H9 (cell line): ENCODE measurements at places on chromosomes 3 and 15. TPM values are rescaled to one million over a fixed set of nuclear protein-coding genes. Genes with fewer than 3 reads are reported as not detected.
A peak's percentile ranks its signal among the peaks of the same experiment; 100 is the strongest.

Gene LRRN1
- 269 and 271 TPM in 2 replicates for total RNA-seq

Gene XCR1
- total RNA-seq, result not detected in 2 replicates

Gene SST
- total RNA-seq, result not detected in 2 replicates

Gene BMF
- total RNA-seq, result 13.2 and 15.0 TPM in 2 replicates

Gene TTLL13
- not detected in 2 replicates for total RNA-seq

Gene TMC3
- total RNA-seq, result not detected in 2 replicates

Gene RPL39L
- 70.8 and 71.7 TPM in 2 replicates for total RNA-seq

Gene IL5RA
- total RNA-seq, result not detected in 2 replicates

Gene HRG
- not detected in 2 replicates for total RNA-seq

DNA sequence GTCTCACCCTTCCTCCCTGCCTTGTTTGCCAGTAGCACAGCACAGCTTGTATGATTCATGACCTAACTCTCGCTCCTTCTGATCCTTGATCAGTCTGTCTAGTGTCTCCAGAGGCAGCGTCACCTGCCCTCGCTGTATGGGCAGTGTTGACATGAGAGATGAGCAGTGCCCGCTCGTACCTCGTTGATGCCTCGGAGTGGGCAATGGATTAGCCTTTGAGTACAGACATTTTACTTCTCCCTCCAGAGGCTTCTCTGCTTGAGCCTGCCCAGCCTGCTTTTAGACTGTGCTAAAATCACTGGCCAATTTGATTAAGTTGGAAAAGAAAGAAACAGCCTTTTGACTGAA lies 569.0 kb downstream of the NTRK3 start:
- DNase-seq, result no peak
- H3K27ac ChIP-seq, result no peak overlapping the region
- no peaks in the 10 kb centered on the region for H3K4me1 ChIP-seq
- H3K4me3 ChIP-seq, result no peak overlapping the region
- no peaks in the 10 kb centered on the region for H3K27me3 ChIP-seq

- no peak for DNase-seq
- no peaks in the 10 kb centered on the region for H3K27me3 ChIP-seq
- no peaks in the 10 kb centered on the region for H3K36me3 ChIP-seq
Measured at GRCh38 chr3:108830991-108831614, 8.5 kb downstream of the TRAT1 start.

- no peaks in the 10 kb centered on the region for H3K27me3 ChIP-seq
- H3K4me3 ChIP-seq, result no peak overlapping the region
- DNase-seq, result no peak
- no peak overlapping the region for H3K27ac ChIP-seq
Measured at GRCh38 chr3:31461426-31461825, 71.3 kb upstream of the STT3B start.

DNA sequence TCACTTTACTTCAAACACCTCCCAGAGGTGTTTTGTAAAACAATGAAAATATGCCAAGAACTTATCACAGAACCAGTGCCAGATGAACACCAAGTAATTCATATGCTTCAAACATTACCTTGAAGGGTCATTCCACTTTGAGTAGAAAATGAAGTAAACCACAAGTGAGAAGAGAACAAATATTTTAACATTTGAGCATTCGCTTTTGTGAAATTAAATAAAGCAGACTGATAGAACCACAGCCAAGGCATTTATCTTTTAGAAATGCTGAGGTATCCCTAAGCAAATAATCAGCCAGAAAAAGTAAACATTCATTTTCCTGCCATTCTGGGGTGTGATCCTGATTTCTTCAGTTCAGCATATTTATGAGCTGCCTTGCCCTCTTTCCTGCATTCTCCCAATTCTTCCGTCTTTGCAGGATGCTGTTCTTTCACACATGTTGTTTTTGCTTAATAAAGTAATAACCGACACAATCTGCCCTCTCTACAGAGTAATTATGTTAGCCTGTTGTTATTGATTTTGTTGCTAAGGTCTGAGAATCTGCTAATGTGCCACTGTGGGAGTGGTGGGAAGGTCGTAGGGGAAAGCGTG lies 235.6 kb upstream of the TGFBR2 start:
- H3K27ac ChIP-seq, result no peak overlapping the region
- H3K4me3 ChIP-seq, result no peak overlapping the region

GRCh38 chr15:101568309-101568708 lies 78.8 kb upstream of the PCSK6 start:
- DNase-seq, result no peak
- no peaks in the 10 kb centered on the region for H3K4me1 ChIP-seq
- H3K27me3 ChIP-seq, result no peaks in the 10 kb centered on the region

- no peaks in the 10 kb centered on the region for H3K4me1 ChIP-seq
- DNase-seq, result no peak
- no peaks in the 10 kb centered on the region for H3K36me3 ChIP-seq
- no peak overlapping the region for H3K4me3 ChIP-seq
Measured at GRCh38 chr3:70889162-70890019, 577.0 kb upstream of the MDFIC2 start.

DNA sequence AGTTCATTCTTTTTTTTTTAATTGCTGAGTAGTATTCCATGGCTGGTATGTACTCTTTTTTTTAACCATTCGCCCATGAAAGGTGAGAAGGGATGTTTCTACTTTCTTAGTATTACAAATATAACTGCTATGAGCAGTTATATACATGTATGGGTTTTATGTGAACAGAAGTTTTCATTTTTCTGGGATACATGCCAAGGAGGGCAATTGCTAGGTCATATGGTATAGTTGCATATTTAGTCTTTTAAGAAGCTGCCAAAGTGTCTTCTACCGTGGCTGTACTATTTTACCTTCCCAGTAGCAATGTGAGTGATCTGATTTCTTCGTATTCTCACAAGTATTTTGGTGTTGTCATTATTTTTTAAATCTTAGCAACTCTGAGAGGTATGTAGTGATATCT lies 11.2 kb upstream of the KLHL40 start:
- DNase-seq, result no peak
- no peaks in the 10 kb centered on the region for H3K4me1 ChIP-seq
- H3K27me3 ChIP-seq, result no peaks in the 10 kb centered on the region
- peaks cover 9% of the 10 kb centered on the region; the same call in 1 of the 2 replicates for H3K36me3 ChIP-seq
- no peak overlapping the region for H3K4me3 ChIP-seq

DNA sequence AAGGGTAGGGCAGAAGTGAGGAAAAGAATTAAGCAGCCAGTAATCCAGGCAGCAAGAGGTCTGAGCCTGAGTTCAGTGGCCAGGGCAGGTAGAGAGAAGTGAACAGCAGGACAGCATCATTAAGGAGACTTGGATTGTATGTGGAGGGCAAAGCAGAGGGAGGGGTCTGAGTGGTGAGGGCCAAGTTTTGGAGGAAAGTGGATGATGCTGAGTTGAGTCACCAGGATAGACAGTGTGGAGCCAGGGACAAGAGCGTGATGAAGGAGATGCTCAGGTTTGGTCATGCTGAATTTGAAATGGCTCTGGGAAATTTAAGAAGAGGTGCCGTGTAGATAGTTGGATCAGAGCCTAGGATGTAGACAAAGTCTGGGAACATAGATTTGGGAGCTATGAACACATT lies 93.1 kb downstream of the ARHGEF26 start:
- H3K27ac ChIP-seq, result no peak overlapping the region
- no peak for DNase-seq
- no peaks in the 10 kb centered on the region for H3K4me1 ChIP-seq
- H3K36me3 ChIP-seq, result peaks cover 30% of the 10 kb centered on the region

GRCh38 chr3:193831495-193832455 lies 238.8 kb downstream of the OPA1 start:
- H3K4me1 ChIP-seq, result peaks cover 5% of the 10 kb centered on the region; the same call in 1 of the 2 replicates
- no peak for DNase-seq
- H3K4me3 ChIP-seq, result no peak overlapping the region; the same call in 2 of the 3 replicates
- H3K27me3 ChIP-seq, result no peaks in the 10 kb centered on the region

- no peaks in the 10 kb centered on the region for H3K36me3 ChIP-seq
- no peaks in the 10 kb centered on the region; the same call in 1 of the 2 replicates for H3K4me1 ChIP-seq
- peaks cover 8% of the 10 kb centered on the region; the same call in 1 of the 2 replicates for H3K27me3 ChIP-seq
- H3K4me3 ChIP-seq, result peak overlapping the region; percentile 78
- no peak for DNase-seq
Measured at GRCh38 chr3:190512666-190513065, 1.2 kb upstream of the IL1RAP start.

DNA sequence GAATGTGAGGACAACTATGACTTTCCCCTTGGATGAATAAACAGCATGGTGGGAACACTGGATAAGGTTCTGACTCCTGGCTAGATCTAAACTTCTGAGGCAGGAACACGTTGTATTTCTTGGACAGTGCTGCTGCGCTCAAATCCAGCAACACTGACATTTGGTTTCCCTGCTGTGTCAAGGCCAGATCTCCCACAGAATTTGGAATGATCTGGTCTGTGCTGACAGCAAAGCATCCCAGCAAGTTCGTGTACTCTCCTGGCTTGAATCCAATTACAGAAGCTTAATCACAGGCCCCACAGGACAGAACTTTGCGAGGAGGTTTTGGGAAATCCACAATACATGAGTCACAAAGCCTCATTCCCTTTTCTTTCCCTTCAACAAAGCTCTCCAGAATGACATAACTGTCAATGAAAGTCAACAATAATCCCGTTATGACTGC lies 92.5 kb downstream of the ADAMTS9 start:
- H3K27ac ChIP-seq, result no peak overlapping the region
- H3K4me1 ChIP-seq, result no peaks in the 10 kb centered on the region
- H3K4me3 ChIP-seq, result no peak overlapping the region

- no peaks in the 10 kb centered on the region for H3K36me3 ChIP-seq
- no peak for DNase-seq
- H3K4me3 ChIP-seq, result no peak overlapping the region
- no peaks in the 10 kb centered on the region for H3K4me1 ChIP-seq
Measured at GRCh38 chr15:67946701-67947100, 106.9 kb upstream of the RNU6-1 start.

- peak; percentile 50 for DNase-seq
- H3K4me3 ChIP-seq, result no peak overlapping the region
- H3K36me3 ChIP-seq, result no peaks in the 10 kb centered on the region
Measured at GRCh38 chr15:77030048-77030927, 35.4 kb downstream of the PSTPIP1 start.

- peaks cover 2% of the 10 kb centered on the region; the same call in 1 of the 2 replicates for H3K4me1 ChIP-seq
- H3K36me3 ChIP-seq, result no peaks in the 10 kb centered on the region
- no peak overlapping the region for H3K4me3 ChIP-seq
- no peaks in the 10 kb centered on the region for H3K27me3 ChIP-seq
Measured at GRCh38 chr3:8233938-8234337, 267.7 kb upstream of the LMCD1 start.

DNA sequence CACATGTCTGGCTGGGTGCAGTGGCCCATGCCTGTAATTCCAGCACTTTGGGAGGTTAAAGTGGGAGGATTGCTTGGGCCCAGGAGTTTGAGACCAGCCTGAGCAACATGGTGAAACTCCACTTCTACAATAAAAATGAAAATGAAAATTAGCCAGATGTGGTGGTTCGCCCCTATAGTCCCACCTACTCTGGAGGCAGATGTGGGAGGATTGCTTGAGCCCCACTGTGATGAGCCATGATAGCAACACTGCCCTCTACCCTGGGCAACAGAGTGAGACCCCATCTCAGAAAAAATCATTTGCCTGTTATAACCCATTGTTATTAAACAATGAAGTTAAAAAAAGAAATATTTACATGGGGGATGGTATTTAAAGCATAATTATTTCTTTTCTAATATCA lies 240.1 kb upstream of the ZPLD1 start:
- no peak overlapping the region for H3K27ac ChIP-seq
- no peak for DNase-seq
- H3K4me1 ChIP-seq, result no peaks in the 10 kb centered on the region
- no peaks in the 10 kb centered on the region for H3K27me3 ChIP-seq
- no peaks in the 10 kb centered on the region for H3K36me3 ChIP-seq

DNA sequence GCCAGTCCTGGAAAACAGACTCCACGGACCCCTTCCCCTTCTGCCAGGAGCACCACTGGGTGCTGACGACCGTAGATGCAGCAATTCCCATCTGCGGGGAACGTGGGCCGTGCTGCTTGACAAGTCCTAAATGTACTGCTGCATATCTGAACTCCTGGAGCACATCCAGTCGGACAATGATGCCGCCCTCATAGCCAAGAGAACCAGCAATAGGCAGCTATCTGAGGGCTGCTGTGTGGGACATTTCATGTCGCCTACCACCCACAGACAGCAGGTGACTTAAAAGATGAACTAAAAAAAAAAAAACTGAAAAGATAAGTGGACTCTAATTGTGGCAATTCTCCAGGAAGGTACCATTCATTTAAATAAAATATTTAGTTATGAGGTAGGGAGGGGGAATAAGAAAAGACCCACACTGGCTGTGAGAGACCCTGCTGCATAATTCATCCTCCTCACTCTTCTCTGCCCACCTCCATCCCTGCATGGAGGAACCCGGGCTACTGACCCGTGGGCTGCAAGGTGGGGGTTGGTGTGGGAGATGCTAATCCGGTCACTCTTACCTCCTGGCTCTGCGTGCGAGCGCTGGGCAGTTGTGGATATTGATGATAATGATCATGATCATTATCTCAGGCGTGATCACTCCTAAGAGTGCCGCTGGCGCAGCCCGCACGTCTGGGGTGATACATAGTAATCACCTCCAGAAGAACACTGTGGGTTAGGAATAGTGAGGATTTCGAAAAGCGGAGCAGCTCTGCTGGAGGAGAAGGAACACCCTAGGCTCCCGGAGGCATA lies 28.3 kb downstream of the ALS2CL start:
- H3K4me3 ChIP-seq, result no peak overlapping the region
- DNase-seq, result peak; percentile 21
- H3K27me3 ChIP-seq, result no peaks in the 10 kb centered on the region

GRCh38 chr3:16377196-16377595 lies 112.2 kb downstream of the OXNAD1 start:
- no peak for DNase-seq
- H3K4me3 ChIP-seq, result no peak overlapping the region
- no peaks in the 10 kb centered on the region for H3K27me3 ChIP-seq

- no peak overlapping the region for H3K4me3 ChIP-seq
- H3K27ac ChIP-seq, result no peak overlapping the region
- H3K36me3 ChIP-seq, result no peaks in the 10 kb centered on the region
- no peaks in the 10 kb centered on the region for H3K27me3 ChIP-seq
- H3K4me1 ChIP-seq, result no peaks in the 10 kb centered on the region
Measured at GRCh38 chr3:107416138-107416537, 38.9 kb downstream of the CCDC54 start.

- no peaks in the 10 kb centered on the region for H3K4me1 ChIP-seq
- H3K36me3 ChIP-seq, result no peaks in the 10 kb centered on the region
- peaks cover 70% of the 10 kb centered on the region for H3K27me3 ChIP-seq
- peak; percentile 62 for DNase-seq
- no peak overlapping the region; the same call in 1 of the 2 replicates for H3K4me3 ChIP-seq
Measured at GRCh38 chr3:147359177-147360050, 46.9 kb downstream of the ZIC4 start.

GRCh38 chr3:66719796-66720356 lies 219.1 kb upstream of the LRIG1 start:
- no peak overlapping the region for H3K27ac ChIP-seq
- no peak overlapping the region for H3K4me3 ChIP-seq
- no peaks in the 10 kb centered on the region for H3K36me3 ChIP-seq
- H3K4me1 ChIP-seq, result peaks cover 6% of the 10 kb centered on the region
- H3K27me3 ChIP-seq, result no peaks in the 10 kb centered on the region

GRCh38 chr15:80790236-80790635 lies 11.1 kb downstream of the CEMIP start:
- no peak for DNase-seq
- H3K36me3 ChIP-seq, result no peaks in the 10 kb centered on the region
- H3K27me3 ChIP-seq, result no peaks in the 10 kb centered on the region
- H3K4me1 ChIP-seq, result no peaks in the 10 kb centered on the region; the same call in 1 of the 2 replicates
- no peak overlapping the region for H3K27ac ChIP-seq
- H3K4me3 ChIP-seq, result no peak overlapping the region

GRCh38 chr3:174945951-174946350 lies 86.8 kb downstream of the NAALADL2 start:
- peaks cover 16% of the 10 kb centered on the region for H3K36me3 ChIP-seq
- no peaks in the 10 kb centered on the region for H3K27me3 ChIP-seq
- no peak overlapping the region for H3K4me3 ChIP-seq
- no peak for DNase-seq
